Non-pigmented ciliary epithelial cell (primary cell): ENCODE measurements at places on chromosomes 7 and 10.

DNA sequence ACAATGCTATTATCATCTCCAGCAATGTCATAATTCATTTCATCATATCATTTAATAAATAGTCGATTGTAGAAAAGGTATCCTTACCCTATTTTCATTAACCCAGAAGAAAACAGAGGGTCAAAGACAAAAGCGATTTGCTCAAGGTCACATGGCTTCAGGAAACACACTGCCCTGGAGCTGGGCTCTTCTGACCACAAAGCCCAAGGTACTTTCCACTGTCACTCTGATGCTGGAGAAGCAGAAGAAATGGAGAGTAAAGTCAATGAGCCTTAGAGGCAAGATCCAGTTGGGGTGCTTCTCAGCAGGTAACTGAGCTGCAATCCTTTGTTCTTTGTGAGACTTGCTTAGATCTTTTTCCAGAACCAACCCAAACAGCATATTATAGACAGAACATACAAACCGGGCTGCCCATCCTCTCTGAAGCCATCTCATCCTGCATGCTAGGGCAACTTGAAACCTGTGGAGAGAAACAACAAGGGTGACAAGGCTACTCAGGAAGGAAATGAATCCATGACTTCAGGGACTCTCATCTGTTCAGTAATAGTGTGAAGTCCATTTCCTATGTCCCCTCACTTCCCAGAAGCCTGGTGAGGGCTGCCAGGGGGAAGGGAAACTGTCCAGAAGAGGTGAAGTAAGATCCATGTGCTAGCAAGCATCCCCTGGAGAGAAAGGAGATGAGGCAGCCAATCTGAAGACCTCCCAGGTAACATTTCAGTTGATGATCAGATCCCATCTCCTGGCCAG lies 148.6 kb upstream of the SVIL start:
- no peak for DNase-seq

DNA sequence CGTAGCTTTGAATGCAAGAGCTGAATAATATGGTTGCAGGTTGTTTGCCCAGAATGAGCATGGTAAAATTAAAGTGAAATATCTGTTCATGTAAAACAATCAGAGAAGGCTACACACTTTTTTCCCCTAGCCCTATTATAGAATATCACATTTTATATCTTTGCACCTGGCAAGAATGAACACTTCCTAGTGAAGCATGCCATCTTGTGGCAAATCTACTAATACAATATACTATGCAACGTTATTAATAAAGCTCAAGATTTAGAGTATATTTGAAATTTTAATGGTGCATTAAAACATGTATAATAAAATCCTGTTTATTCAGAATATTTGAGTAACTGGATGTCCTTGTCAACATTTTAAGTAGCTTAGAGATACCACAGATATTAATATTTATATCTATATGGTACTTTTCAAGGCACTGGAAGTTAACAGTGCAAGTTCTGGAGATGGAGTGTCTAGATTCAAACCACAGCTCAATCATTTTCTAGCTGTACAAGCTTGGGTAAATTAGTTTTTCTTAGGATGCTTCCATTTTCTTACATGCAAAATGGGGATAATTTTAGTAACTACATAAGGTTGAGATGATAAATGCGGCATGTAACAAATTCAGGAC lies 643.1 kb upstream of the SEMA3D start:
- DNase-seq: no peak

DNA sequence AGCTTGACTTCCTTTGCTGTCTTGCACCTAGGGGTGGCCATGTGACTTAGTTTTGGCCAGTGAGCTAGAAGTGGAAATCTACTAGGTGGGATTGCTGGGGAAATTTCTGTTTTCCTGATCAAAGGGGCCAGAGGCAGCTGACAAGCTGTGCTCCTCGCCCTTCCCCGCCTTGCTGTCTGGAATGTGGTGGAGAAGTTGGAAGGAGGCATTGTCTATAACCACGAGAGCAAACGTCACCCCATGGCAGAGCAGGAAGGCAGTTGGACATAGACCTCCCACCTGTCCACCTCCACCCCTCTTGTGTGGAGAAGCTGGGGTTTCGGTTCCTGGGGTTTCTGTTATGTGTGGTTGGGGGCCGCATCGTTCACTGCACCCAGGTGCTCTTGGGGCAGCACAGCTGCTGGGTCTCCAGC lies 7.3 kb downstream of the SFRP5 start:
- no peak for DNase-seq

DNA sequence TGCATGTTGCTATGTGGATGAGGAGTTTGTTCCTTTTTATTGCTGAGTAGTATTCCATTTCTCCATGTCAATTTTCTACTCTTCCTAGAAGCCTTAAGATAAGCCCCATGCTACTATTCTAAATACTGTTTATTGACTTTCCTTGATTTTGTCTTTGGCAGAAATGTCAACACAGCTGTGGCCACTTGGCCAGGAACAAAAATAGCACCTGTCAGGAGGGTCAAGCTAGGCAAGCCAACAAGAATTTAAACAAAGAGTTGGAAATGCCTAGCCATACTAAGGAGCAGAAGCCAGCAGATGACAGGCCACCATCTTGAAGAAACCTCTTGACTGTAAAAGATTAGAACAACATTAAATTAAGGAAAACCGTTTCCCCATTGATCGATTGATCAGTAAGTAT lies 34.7 kb downstream of the JAZF1 start:
- DNase-seq: no peak

GRCh38 chr7:150333659-150334058 lies 7.8 kb downstream of the RARRES2 start:
- no peak for DNase-seq

- DNase-seq: no peak
These were observed 15.0 kb downstream of the CEP41 start for GRCh38 chr7:130425796-130426195.

- no peak for DNase-seq
These were observed 87.1 kb upstream of the ZNF716 start for GRCh38 chr7:57362868-57363267.

- DNase-seq: peak; percentile 59
These were observed 78.4 kb downstream of the CYP26A1 start for GRCh38 chr10:93152136-93152535.

DNA sequence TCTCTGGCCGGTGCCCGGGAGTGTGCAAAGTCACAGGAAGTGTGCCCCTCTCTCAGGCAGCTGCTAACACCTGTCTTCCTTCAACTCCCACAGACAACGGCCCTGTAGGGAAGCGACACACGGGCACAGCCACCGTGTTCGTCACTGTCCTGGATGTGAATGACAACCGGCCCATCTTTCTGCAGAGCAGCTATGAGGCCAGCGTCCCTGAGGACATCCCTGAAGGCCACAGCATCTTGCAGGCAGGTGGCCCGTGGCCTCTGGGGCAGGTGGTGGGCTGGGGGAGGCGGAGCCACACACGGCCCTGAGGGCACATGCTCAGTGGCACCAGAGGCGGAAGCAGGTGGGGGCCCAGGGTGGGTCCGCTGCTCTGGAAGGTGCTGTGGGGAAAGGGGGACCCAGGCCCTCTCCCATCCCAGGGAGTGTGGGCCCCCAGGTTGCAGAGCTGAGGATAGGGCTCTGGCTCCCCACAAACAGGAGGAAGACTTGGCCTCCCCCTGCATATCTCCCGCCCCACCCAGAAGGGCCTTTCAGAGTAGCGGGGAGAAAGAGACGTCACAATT lies 6.9 kb downstream of the C10orf105 start:
- no peak for DNase-seq

- peak; percentile 62 for DNase-seq
These were observed 511 bp upstream of the NRP1 start for GRCh38 chr10:33334805-33335550.

DNA sequence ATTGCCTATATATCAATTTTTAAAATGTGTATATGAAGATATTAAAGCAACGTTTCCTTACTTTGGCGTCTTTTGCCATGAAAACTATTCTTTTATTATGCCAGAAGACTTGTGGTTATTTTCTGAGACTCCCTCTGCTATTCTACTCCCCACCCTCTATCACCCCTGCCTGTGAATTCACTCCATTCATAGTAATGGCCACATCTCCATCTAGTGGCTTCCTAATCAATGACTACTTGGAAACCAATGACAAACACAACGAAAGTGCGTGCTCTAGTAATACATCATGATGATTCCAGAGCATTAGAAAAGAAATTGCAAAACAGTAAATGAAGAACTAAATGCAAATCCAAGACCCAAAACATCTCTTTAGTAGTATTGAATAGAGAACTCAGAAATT lies 186.7 kb upstream of the HGF start:
- no peak for DNase-seq

DNA sequence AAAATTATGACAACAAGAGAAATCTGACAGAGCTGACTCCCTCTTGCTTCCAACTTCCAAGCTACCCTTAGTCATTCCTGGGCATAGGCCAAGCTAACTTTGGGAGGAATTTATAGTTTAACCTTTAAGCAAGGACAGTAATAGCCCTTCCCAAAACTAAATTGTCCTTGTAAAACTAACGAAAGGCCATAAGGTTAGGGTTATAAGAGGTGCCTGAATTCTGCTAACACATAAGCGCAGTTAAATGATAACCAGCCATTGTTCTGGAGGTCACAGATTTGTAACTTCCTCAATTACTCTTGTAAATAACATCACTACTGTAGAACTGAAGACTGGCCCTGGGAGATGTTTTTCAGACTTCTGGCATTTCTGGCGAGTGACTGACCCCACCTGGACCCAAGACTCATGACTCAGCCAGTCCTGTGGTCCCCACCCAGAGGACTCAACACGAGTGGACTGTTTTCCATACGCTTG lies 481.2 kb downstream of the KCNMA1 start:
- no peak for DNase-seq

- peak; percentile 30 for DNase-seq
These were observed 41.3 kb downstream of the AVL9 start for GRCh38 chr7:32536585-32536984.

DNA sequence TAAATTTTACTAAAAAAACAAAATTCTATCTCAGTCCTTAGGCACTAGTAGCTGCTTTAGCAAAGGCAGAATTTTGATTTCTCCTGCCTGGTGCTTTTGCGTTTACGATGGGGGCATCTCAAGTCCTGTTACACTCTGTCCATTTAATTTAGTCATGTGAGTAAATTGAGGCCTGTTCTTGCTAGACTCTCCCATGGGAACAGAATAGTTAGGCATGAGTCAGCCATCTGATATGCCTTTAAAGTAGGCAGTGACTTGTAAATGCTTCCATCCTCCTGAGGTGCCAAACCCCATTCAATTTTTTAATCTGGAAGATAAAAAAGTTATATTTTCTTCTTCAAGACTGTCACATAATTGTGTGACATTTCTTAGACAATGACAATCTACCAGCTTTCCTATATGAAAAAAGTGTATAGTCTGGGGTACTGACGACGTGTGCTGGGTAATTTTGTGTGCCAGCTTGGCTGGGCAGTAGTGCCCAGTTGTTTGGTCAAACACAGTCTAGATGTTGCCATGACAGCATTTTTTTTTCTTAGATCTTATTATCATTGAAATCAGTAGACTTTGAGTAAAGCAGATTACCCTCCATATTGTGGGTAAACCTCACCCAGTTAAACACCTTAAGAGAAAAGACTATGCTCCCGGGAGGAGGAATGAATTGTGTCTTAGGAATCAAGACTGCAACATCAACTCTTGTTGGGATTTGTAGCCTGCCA lies 603.4 kb downstream of the SORCS1 start:
- DNase-seq: peak; percentile 73

- DNase-seq: no peak
These were observed 3.7 kb downstream of the ZNF487 start for GRCh38 chr10:43440463-43441134.

DNA sequence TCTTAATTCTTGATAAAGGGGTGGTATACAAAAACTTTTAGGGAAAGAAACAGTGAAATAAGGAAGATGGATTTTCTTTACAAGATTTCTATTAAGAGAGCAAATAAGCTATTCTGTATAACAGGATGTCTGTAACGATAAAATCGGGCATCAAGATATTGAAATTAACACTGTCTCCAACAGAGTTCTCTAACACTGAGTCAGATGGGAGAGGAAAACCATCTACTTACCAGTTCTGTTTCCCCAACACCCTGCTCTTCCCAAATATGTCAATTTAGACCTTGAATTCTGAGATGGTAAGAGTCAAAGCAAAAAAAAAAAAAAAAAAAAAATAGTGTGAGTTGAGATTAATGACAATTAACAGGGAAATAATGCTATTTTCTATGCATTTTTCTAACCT lies 23.0 kb downstream of the SMURF1 start:
- DNase-seq: no peak

- DNase-seq: no peak
These were observed 172.9 kb downstream of the WDR37 start for GRCh38 chr10:1229116-1229515.

GRCh38 chr10:57014758-57015157 lies 653.7 kb upstream of the ZWINT start:
- DNase-seq: no peak
